ENCODE measurements at places on chromosomes 1 and 21.

DNA sequence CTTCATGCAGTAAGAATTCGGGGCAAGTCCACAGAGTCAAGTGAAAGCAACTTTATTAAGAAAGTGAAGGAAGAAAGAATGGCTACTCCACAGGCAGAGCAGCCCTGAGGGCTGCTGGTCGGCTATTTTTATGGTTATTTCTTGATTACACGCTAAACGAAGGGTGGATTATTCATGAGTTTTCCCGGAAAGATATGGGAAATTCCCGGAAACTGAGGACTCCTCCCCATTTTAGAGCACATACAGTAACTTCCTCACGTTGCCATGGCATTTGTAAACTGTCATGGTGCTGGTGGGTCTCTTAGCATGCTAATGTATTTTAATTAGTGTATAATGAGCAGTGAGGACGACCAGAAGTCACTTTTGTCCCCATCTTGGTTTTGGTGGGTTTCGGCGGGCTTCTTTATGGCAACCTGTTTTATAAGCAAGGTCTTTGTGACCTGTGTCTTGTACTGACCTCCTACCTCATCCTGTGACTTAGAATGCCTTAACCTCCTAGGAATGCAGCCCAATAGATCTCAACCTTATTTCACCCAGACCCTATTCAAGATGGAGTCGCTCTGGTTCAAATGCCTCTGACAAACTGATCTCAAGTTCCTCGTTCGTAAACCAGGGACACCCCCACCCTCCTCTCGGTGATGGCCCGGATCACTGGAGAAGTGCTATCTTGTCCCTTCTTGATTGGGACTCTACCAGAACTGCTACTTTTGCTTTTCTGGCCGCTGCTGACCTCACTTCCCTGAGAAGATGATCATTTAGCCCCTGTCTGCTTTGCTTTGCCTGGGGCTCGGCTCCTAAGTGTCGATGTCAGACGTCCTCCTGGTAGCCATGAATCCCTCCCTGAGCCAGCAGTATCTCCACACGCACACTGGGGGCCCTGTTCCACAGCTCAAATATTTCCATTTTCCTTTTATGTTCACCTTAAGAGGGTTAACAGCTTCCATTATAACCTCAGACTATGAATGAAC lies 48.8 kb downstream of the CLSTN1 start:
- no peak for DNase-seq

- no peak for DNase-seq
These were observed 36.0 kb downstream of the FAM177B start for GRCh38 chr1:222772996-222773379.

DNA sequence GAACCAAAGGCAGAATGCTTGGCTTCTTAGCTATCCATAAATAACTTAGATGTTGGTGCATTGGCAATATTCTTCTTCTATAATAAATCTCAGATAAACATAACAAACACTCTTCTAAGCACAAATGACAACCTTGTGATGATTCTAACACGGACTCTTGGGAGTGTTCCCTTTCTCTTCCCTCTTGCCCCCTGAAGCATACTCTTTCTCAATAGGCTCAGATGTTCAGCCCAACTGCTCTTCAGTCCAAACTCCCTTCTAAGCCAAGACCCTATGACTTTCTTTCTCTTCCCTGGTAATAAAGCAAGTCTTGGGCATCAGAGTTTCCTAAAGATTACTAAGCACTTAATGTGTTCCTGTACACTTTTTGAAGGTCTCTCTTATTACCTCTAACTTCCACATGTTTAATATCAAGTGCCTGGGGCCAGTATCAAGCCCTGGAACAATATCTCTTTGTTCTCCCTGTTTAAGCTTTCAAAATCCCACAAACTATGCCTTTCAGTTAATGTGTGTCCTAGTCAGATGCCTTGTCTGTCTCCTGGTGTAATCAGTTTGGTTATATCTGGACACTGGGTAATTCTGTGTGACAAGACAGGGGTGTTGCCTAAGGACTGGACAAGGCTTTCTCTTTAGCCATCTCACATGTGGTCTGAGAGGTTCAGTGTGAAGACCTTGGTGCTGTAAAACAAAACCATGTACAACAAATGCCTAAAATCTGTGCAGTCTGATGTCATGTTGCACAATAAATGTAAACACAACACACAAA lies 92.9 kb upstream of the IVNS1ABP start:
- DNase-seq, result no peak

- DNase-seq, result no peak
These were observed 163.3 kb downstream of the RHOU start for GRCh38 chr1:228898582-228898992.

GRCh38 chr1:244341455-244342450 lies 110.0 kb downstream of the ADSS2 start:
- DNase-seq, result no peak

DNA sequence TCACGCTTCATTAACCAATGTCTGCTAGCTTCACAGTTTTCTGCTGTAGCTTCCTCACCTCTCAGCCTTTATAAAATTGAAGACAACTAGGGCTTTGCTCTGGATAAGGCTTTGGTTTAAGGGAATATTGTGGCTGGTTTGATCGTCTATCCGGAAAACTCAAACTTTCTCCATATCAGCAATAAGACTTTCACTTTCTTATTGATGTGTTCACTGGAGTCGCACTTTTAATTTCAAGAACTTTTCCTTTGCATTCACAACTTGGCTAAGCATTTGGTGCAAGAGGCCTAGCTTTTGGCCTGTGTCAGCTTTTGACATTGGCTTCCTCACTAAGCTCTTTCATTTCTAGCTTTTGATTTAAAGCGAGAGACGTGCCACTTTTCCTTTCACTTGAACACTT lies 12.9 kb downstream of the COA6 start:
- no peak for DNase-seq

- no peak for DNase-seq
These were observed 4.1 kb downstream of the TEX38 start for GRCh38 chr1:46675549-46676314.

- DNase-seq, result no peak
These were observed 14.1 kb upstream of the PADI4 start for GRCh38 chr1:17293681-17294425.

DNA sequence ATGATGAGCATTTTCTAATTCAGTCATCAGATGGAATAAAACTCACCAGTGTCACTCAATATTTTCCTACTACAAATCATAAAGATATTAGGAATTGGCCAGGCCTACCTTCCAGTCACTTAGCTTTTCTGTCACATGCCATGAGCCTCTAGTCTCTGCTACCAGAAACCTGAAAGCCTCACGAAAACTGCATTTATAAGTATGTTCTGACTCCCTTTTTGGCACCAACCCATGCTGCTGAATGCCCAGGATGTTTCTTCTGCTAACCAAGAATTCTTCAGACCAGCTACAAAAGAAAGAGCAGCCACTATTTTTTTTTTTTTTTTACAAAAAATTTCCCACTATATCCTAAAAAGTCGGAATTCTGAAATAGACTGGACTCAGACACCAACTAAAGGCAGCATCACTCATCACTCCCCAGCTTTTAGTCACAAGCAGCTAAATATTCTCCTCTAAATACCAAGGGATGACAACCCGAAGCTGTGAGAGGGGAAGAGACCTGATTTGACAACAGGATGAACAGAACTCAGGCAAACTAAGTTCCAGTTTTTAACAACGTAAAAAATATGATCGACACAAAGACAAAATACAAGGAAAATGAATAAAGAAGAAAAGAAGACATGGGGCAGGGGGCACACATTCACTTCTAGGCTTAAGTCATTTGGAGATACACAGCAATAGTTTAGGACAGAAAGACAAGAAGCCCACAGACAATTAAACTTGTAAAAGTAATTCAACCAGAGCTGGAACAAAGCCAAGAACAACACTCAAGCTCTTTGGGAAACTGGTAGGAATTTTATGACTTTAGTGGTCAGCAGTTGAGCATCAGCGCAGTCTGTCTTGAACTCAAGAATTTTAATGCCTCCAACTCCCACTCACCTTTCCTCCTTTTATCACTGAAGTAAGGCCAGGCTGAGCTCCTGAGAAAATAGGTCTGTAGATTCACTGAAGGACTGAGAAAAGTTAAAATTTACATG lies 1.7 kb downstream of the DCAF8 start:
- DNase-seq, result no peak
